ENCODE measurements at places on chromosomes 1 and 21.

DNA sequence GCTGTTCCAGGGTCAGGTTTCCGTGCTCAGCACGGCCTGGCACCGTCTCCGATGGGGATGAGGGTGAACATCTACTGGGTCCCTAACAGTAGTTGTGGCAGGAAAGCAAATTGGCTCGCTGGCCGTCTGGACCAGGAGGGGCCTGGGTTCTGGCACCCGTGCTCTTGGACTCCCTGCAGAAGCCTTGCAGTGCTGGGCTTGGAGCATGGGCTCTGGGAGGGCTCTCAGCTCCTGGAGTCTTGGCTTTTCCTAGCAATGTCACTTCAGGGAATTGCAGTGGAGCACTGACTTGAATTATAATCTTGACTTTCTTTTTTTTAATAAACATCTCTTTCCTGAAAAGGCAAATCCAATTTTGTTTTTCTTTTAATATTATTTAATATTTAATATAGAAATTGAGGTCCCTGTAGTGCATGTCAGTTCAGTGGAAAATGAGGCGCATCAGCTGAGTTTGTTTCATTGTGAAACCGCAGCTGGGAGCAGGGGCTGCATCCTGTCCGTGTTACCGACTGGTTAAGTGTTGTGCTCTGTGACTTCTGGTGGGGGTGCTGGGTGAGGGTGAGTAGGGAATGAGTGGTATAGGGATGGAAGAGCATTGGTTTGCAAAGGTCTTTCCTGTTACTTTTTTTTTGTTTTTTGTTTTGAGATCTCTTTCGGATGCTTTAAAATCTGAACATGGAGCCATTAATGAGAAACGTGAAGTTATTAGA, 64.1 kb downstream of the PEX14 start:
- no peak for DNase-seq

DNA sequence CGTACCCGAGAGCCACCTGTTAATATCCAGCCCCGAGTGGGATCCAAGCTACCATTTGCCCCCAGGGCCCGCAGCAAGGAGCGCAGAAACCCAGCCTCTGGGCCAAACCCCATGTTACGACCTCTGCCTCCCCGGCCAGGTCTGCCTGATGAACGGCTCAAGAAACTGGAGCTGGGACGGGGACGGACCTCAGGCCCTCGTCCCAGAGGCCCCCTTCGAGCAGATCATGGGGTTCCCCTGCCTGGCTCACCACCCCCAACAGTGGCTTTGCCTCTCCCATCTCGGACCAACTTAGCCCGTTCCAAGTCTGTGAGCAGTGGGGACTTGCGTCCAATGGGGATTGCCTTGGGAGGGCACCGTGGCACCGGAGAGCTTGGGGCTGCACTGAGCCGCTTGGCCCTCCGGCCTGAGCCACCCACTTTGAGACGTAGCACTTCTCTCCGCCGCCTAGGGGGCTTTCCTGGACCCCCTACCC, 1.4 kb downstream of the USP21 start:
- no peak for DNase-seq

DNA sequence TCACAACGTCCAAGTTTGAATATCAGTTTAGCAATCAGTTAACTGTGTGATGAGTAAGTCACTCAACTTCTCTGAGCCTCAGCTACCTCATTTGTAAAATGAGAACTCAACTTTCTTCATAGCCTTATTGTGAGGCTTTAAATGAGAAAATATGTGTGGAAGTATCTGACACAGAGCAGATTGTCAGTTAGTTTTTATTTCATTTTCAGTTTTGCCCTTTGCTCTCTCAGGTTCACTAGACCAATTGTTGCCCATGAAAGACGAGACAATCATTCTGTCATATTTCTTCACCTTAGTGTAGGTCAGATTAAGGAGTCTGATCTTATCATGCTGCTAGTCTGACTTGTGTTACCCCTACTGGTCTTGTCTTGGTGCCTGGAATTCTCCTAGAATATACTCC, 232.8 kb upstream of the PTBP2 start:
- DNase-seq, result no peak

GRCh38 chr1:10324627-10325026, 74.2 kb upstream of the PGD start:
- DNase-seq, result no peak

DNA sequence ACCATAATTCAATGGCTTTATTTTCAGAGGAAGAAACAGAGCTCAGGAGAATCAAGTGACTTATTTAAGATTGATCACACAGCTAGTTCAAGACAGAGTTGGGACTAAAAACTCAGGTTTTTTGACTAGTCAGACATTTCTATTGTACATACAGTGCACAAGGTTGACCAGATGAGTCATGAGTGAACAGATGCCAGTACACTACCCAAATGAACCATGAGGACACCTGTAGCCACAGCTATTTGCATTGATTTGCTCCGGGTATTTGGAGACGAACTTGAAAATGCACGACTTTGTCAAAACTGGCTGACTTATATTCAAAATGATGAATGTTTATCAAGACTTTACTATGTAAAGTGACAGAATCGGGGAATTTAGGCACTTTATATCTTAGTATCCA, 161.7 kb upstream of the ST6GALNAC5 start:
- DNase-seq, result no peak

- no peak for DNase-seq
Measured at GRCh38 chr1:58722414-58722813, 22.6 kb upstream of the MYSM1 start.

DNA sequence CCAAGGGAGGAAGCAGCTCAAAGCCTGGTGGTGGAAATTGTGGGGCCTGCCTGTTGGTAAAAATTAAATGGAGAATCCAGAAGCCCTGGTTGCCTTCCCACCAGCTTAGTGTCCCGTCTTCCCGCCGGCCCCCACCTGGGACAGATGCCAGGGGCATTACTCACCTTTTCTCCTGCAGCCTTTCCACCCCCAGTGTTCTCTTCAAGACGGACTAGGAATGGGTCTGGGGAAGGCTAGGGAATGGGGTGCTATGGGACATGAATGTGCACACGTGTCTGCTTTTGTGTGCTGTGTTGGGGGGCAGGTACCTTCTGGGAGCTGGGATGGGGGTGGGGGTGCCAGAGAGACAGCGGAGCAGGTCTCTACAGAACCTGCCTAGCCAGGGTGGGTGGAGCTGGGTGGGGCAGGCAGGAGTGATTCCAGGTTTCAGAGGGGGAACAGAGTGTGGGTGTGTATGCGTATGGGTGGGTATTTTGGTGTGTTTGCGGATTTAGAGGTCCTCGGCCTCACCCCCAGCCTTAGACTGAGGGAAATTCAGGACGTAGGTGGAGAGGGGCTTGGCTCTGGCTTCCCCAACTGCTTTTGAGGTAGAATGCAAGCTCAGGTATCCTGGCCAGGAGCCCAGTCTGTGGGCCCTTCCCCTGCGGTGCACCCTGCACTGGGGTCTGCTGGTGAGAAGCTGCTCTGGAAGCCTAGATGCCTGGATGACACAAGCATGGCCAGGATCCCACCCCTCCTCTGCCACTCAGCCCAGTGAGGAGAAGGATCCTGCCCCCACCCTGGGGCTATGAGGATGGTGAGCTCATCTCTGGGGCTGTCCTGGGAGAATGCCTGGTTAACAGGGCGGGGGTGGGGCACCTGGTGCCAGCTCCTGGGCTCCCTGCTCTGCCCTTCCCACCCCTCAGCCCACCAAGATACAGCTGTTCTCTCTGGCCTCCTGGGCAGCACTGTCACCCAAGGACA, 7.8 kb downstream of the VANGL2 start:
- peak; percentile 95 for DNase-seq

DNA sequence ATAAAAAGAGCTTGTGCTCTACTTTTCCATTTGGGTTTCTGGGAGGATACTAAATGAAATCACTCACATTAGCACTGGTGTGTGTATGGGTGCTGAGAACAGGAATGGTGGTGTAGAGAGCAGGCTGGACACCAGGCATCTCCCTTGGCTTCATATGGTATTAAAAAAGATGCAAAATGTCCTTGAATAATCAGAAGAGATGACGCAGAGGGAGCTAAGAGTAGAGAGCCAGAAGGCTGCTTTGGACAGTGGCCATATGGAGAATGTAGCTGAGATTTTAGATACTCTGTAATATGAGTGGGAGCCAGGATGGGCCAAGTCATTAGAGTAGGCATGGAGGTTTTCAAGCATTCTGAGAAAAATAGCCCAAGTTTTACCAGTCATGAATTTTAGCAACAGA, 112.3 kb upstream of the ZRANB2 start:
- no peak for DNase-seq

DNA sequence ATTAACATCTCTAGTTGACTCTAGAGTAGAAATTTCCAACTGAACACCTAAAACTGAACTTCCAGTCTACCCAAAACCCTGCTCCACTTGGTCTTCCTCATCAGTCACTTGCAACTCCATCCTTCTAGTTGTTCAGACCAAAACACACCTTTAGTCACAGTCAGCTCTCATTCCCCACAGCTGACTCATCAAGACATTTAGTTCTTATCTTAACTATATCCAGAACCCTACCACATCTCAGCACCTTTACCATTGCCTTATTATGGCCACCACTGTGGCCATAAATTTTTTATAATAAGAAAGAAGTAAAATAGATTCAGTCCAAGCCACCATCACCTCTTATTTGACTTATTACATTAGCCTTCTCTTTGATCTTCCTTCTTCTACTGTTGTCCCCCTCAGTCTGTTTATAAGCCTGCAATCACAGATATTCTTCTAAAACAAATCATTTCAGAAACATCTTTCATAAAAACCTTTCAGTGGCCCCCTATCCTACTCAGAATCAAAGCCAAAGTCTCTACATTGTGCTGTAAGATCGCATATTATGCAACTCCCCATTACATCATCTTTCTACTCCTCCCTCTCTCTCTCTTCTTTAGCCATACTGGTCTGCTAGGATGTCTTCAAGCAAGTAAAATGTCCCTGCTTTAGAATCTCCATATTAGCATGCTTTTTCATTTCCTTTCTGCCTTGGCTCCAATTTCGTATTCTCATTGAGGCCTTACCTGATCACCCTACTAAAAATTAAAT, 275.9 kb downstream of the LRRC40 start:
- peak; percentile 1 for DNase-seq

- no peak for DNase-seq
Measured at GRCh38 chr1:47181095-47181954, 8.5 kb downstream of the PDZK1IP1 start.

DNA sequence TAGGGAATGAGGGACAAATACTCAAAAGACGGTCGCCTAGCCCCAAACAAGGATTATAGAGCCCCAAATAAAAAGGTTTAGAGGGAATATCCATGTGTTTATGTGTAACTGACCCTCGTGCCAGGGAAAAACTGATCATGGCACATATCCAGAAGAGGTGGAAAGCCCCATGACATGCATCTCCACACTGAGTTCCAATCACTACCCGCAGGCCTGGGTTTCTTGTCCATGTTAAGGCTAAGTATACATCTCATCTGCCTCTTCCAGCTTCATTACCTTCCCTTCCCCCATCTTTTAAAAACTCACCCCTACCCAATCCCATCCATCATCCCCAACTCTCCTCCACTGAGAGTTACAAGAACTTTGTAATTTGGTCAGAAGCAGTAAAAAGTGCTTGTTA, 15.2 kb downstream of the GADD45A start:
- DNase-seq, result no peak

- DNase-seq, result peak; percentile 20
Measured at GRCh38 chr1:86741947-86742572, 37.7 kb downstream of the SH3GLB1 start.

GRCh38 chr1:211660718-211661222, 14.7 kb downstream of the NEK2 start:
- no peak for DNase-seq

GRCh38 chr1:48120621-48121020, 101.9 kb upstream of the SLC5A9 start:
- no peak for DNase-seq

DNA sequence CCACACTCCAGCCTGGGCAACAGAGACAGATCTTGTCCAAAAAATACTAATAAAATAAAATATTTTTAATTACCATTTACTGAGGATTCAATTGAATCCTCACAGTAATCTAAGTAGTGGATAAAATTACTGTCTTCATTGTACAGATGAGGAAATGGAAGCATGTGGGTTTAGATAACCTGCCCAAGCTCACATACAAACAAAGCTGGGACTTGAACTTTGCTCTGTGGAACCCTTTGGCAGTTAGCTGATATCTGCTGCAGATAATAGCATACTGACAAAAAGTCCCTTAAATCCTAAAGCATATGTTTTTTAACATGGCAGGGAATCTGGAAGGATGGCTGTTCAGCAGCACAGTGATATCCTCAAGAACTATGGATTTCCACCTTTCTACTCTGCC, 130.9 kb upstream of the MROH9 start:
- DNase-seq, result no peak

GRCh38 chr1:147534386-147534785, 6.9 kb upstream of the BCL9 start:
- no peak for DNase-seq

GRCh38 chr1:24221246-24221645, 34.2 kb upstream of the IFNLR1 start:
- no peak for DNase-seq

DNA sequence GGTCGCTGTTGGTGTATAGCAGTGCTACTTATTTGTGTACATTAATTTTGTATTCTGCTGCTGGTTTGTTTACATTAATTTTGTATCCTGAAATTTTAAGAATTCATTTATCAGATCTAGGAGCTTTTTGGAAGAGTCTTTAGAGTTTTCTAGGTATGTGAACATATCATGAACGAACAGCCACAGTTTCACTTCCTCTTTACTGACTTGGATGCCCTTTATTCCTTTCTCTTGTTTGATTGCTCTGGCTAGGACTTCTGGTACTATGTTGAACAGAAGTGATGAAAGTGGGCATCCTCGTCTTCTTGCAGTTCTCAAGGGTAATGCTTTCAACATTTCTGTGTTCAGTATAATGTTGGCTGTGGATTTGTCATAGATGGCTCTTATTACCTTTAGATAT, 1757.9 kb downstream of the BRINP3 start:
- no peak for DNase-seq

DNA sequence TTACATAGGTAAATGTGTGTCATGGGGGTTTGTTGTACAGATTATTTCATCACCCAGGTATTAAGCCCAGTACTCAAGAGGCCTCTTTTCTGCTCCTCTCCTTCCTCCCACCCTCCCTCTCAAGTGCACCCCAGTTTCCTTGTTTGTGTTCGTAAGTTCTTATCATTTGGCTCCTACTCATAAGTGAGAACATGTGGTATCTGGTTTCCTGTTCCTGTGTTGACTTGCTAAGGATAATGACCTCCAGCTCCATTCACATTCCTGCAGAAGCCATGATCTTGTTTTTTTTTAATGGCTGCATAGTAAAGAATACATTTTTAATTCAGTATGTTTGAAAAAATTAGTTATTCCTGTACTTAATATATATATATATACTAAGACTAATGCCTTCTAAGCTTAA, 107.7 kb downstream of the CLDN17 start:
- no peak for DNase-seq

DNA sequence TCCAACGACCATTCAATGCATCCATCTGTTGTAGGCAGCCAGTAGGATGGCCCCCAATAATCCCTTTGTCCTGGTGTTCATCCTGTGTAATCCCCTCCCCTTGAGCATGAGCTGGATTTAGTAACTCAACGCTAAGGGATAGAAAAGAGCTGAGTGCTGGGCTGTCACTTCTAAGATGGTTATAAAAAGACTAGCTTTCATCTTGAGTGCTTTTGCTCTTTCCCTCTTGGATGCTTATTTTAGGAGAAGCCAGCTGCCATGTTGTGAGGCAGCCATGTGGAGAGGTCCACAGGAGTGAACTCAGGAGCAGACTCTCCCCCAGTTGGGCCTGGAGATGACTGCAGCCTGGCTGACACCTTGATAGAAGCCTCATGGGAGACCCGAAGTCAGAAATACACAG, 401.5 kb downstream of the VAV3 start:
- no peak for DNase-seq

- no peak for DNase-seq
Measured at GRCh38 chr21:46117586-46118315, 19.8 kb downstream of the COL6A2 start.

All from RWPE1 (cell line).